GM18507 (cell line): ENCODE measurements at places on chromosomes 5 and 9.
A peak's percentile ranks its signal among the peaks of the same experiment; 100 is the strongest.

DNA sequence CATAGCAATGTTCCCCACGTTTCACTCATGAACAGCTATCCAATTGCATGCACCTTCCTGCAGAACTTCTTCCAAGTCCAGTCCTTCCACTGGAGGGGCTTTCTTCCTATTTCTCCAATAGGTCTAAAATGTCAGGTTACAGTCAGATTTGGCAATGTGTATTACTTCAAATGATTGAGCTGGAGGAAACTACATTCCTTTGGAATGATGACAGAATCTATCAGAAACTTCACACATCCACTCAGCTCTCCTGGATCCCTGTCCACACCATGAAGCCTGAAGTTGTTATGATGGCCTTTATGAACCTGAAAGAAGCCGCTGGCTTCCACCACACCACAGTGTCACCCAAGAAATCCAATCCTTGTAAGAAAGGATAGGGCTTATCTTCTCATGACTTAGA, 32.2 kb downstream of the FBXW2 start:
- DNase-seq = no peak

GRCh38 chr5:13552361-13552760, 392.1 kb downstream of the DNAH5 start:
- no peak for DNase-seq

DNA sequence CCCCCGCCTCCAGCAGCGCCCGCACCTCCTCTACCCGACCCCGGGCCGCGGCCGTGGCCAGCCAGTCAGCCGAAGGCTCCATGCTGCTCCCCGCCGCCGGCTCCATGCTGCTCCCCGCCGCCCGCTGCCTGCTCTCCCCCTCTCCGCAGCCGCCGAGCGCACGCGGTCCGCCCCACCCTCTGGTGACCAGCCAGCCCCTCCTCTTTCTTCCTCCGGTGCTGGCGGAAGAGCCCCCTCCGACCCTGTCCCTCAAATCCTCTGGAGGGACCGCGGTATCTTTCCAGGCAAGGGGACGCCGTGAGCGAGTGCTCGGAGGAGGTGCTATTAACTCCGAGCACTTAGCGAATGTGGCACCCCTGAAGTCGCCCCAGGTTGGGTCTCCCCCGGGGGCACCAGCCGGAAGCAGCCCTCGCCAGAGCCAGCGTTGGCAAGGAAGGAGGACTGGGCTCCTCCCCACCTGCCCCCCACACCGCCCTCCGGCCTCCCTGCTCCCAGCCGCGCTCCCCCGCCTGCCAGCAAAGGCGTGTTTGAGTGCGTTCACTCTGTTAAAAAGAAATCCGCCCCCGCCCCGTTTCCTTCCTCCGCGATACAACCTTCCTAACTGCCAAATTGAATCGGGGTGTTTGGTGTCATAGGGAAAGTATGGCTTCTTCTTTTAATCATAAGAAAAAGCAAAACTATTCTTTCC, 19.3 kb downstream of the CDKN2A start:
- peak; percentile 23 for DNase-seq

DNA sequence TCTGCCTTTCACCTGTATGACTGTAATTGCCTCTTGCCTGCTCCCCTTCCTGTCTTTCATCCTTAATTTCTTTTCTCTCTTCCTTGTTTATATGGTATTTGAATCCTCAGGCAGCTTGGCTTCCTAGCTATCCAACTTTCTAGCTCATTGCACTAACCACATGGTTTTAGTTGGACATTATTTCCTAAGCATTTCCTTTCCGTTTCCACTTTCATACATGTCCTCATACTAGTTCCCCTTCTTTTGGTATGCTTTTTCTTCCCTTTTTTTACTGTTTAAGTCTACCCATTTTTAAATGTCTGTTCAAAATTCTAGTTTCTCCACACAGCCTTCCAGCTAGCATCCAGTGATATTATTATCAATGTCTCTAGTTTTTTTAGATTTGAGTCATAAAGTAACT, 6.6 kb downstream of the CWC27 start:
- DNase-seq = no peak

DNA sequence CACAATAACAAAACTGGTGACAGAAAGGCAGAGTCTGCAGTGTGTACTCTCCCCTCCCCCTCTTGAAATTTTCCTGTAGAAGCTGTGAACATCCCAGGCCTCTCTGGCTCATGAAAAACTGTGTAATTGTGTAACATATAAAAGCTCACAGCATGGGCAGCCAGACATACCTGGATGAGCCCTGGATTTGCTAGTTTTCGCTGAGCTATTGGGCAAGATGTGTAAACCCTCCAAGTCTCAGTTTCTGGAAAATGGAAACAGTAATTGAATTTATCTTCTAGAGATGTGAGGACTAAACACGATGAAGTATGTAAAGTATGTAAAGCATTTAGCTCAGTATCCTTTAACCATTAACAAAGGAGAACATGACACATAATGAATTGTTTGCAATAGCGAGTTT, 143.2 kb upstream of the ANKH start:
- no peak for DNase-seq
